MCF 10A (cell line): ENCODE measurements at places on chromosomes 16 and 17.

DNA sequence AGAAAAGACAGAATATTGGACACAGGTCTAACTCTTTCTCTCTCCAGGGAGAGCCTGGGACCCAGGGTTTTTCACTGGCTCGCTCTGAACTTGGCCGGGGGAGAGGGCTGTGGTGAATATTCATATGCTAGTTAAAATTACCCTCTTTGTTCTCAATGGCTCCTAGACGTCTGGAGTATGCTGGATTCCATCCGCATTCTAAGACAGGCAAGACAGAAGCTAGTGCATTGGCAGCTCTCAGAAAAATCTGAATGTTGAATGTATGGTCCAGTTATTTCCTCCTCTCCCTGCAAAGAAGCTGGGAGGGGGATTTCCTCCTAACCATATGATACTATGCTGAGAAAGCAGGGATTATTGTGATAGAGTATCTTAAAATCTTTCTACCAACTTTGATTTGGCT is 5.6 kb upstream of the KRT34 start:
- no peaks in the 10 kb centered on the region for H3K4me1 ChIP-seq
- no peak overlapping the region for H3K27ac ChIP-seq
- H3K27me3 ChIP-seq, result peaks cover 11% of the 10 kb centered on the region

GRCh38 chr16:29148867-29149272 is 164.0 kb downstream of the LAT start:
- no peak for DNase-seq
- H3K4me1 ChIP-seq, result peaks cover 14% of the 10 kb centered on the region
- no peaks in the 10 kb centered on the region for H3K27me3 ChIP-seq
- no peak overlapping the region for H3K27ac ChIP-seq

DNA sequence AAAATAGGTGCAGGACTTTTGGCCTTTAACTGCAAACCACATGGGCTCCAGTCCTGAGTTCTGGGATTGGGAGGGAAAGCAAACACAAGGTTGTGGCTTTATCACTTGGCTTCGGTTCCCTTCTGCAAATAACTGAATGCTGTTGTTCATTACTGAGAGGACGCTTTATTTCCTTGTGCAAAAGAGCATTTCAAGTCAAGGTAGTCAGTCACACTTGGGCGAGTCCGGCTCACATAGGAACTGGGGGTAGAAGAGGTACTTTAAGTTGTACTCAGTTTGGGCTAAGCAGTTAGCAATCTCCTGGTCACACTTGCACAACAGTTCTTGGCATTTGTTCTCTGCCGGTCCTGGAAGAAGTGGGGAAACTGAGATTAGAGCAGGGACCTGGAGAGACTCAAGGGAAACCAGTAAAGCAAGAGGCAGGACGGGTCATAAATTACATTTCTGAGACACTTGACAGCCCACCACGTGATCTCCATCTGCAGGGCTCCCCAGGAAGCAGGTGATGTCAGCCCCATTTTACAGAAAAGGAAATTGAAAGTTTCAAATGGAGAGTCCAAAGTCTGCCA is 21.6 kb downstream of the PLA2G10 start:
- no peaks in the 10 kb centered on the region for H3K4me1 ChIP-seq
- no peak overlapping the region for H3K27ac ChIP-seq
- H3K4me3 ChIP-seq, result no peak overlapping the region
- H3K27me3 ChIP-seq, result no peaks in the 10 kb centered on the region
- H3K36me3 ChIP-seq, result peaks cover 24% of the 10 kb centered on the region

- DNase-seq, result no peak
- no peaks in the 10 kb centered on the region for H3K36me3 ChIP-seq
- no peaks in the 10 kb centered on the region for H3K4me1 ChIP-seq
- H3K27me3 ChIP-seq, result no peaks in the 10 kb centered on the region
- no peak overlapping the region for H3K4me3 ChIP-seq
These were observed 15.1 kb upstream of the SLC52A1 start for GRCh38 chr17:5050278-5050677.

DNA sequence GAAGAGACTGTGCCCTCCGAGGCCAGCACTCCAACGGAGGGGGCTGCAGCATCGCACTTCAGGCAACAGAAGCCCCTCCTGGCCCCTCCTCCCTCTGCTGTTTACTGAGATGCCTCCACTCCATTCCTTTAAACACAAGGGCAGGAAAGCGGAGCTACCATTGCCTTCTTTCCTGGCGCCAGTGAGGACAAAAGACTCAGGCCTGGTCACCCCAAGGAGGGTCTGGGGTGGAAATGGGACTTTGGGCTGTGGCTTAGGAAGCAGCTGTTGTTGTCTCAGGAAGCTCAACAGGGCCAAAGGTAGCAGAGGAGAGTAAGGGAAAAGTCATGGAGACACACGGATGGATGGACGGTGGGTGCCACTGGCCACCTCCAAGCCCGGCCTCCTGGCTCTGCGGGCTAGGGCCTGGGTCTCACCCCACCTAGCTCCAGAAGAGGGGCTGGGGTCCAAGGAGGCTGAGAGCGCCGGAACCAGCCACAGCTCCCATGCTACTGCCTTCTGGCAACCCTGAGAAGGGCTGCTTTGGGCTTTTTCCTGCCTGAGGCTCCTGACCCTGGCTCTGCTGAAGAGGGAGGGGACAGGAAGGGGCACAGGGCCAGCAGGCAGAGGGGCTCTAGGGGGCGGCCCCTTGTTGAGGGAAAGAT is 11.1 kb downstream of the CD300LG start:
- H3K27me3 ChIP-seq, result peaks cover 42% of the 10 kb centered on the region
- H3K4me1 ChIP-seq, result no peaks in the 10 kb centered on the region
- peaks cover 6% of the 10 kb centered on the region for H3K36me3 ChIP-seq
- DNase-seq, result no peak

DNA sequence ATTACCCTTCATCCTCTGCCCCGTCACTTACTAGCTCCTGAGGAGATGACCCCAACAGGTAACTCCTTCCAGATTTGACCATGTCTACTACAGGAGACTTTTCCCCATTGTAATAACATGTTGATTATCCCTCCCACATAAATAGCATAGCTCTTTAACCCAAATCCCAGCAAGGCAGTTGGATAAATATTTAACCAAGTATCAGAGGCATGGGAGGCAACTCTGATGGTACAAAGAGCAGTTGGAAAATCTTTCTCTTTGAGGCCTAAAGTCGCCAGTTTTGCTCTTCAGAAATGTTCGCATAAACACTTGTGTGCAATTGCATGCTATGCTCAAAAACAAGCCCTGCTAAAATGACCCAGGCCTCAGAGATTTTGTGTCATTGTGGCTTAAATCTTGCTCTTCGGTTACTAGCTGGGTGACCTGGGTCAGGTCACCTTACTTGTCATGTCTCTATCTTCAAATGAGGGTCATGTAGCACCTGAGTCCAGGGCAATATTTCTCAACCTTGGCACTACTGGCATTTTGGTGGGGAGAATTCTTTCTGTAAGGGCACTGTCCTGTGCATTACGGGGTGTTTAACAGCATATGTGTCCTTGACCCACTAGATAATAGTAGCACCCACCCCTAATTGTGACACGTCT is 48.8 kb downstream of the HSD17B2 start:
- H3K27me3 ChIP-seq, result no peaks in the 10 kb centered on the region
- H3K4me3 ChIP-seq, result no peak overlapping the region
- peaks cover 4% of the 10 kb centered on the region for H3K4me1 ChIP-seq
- H3K36me3 ChIP-seq, result no peaks in the 10 kb centered on the region
